ENCODE measurements at places on chromosomes 2 and 18.

DNA sequence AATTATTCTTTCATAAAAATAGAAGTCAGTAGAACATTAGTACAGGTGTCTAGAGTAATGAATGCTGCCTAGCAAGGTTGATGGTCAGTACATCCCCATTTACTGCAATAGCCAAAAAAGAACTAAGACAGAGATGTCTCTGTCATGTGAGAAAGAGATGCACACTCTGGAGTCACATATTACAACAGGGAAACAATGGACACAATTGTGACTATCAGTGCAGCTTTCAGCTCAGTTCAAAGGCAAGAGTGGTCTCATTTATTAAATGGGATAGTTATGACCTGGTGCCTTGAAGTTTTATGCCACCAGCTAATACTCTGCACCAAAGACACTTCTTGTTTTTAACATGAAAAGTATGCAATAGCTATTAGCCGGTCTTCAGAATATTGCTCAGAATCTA is 194.9 kb upstream of the CHAC2 start:
- no peak for DNase-seq

GRCh38 chr2:238240757-238241711 is 1.2 kb upstream of the HES6 start:
- DNase-seq, result peak; percentile 97

DNA sequence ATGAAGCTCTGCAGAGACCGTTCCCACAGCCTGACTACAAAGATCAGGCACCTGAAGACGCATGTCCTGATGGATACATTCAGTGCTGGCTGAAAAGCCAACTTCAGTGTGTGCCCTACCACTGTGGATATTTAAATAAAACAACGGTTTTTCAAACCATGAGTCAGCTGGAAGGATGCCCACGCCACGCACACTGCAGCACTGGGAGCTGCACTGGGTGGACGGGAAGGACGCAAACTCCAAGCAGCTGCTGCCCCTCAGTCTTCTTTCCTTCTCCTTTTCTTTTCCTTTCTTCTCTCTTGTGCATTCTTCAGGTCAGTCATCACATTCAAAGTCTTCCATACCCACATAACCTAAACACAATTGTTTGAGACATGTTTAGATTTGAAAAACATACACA is 7.9 kb downstream of the TMEM18 start:
- no peak for DNase-seq

DNA sequence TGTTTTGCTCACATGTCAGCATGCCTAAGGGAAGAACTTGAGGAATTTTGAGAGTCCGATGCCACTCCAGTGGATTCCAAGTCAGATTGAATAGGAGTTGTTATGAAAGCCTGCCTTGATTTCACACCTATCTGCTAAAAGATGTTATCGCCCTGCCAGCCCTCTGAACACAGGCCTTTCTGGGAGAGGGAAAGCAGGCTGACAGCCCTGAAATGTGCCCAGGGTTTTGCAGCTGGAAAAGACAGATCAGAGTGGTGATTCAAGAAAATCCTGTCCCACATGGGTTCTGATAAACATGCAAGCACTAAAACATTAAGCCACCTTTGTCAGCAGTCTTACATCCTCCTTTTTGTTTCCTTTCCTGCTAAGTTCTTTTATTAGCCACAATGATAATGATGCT is 1752.9 kb upstream of the CELF4 start:
- DNase-seq, result no peak

- no peak for DNase-seq
These were observed 278.7 kb downstream of the FSIP2 start for GRCh38 chr2:186017278-186017677.

GRCh38 chr18:61553045-61553659 is 219.9 kb downstream of the CDH20 start:
- no peak for DNase-seq

- no peak for DNase-seq
These were observed 575 bp downstream of the TMEM150A start for GRCh38 chr2:85601771-85602475.

DNA sequence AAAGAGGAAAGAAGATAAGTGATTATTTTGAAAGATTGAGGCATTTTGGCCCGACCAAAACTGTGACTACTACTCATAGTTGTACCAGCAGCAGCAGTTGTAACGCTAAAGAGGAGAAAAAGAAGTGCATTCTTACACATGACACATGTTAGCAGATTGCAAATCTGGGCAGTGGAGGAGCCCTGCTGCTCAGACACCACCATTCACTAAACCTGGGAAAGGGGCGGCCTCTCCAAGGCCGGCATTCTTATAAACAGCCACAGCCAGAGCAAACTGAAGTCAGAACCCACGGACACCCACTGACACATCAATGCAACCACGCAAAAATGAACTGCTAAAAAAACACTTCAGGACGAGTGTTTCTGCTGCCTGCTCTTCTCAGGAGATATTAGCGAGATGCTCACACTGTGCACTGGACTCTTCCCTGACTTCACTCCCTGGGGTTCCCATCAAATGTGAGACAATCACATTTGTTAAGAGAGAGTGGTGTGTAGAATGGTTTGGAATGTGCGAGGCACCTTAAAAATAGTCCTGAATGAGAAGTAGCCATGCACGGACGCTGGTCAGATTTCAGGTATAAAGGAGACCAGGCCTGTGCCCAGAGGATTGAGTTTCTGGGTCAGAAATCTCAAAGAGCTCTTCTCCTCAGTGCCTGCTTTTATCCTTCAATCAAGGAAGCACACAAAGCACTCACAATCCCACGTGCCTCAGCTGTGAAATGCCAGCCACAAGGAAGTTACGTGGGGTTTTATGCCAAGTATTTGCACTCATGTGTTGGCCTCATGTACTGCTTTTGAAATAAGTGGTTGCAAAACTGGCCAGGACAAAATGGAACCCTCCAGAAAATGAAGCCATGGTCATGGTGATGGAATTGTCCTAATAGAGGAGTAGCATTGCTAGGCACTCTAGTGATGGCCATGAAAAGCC is 83.4 kb downstream of the MTCL1 start:
- no peak for DNase-seq

- no peak for DNase-seq
These were observed 248.3 kb upstream of the KYNU start for GRCh38 chr2:142629193-142629592.

- peak; percentile 70 for DNase-seq
These were observed 734 bp downstream of the SLC25A12 start for GRCh38 chr2:171893196-171893823.

DNA sequence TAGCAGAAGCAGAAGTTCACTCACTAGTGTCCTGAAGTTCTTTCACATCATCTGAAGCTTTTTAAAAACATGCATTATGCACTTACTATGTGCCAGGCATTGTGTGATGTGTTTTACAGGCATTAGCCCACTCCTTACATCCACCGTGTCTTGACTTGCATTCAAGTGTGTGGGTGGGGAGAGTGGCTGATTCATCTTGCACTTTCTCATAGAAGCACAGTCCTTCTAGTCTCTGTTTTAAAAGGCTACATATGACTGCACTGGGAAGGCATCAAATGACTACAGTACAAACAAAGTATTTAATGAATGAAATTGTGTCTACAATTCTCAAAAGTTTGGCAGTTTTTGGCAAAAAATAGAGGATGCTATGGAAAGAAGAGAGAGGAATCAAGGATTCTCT is 21.6 kb upstream of the DSC3 start:
- no peak for DNase-seq

GRCh38 chr2:163834221-163834620 is 98.4 kb upstream of the FIGN start:
- DNase-seq, result no peak

GRCh38 chr2:25293958-25294562 is 47.7 kb downstream of the DNMT3A start:
- no peak for DNase-seq

DNA sequence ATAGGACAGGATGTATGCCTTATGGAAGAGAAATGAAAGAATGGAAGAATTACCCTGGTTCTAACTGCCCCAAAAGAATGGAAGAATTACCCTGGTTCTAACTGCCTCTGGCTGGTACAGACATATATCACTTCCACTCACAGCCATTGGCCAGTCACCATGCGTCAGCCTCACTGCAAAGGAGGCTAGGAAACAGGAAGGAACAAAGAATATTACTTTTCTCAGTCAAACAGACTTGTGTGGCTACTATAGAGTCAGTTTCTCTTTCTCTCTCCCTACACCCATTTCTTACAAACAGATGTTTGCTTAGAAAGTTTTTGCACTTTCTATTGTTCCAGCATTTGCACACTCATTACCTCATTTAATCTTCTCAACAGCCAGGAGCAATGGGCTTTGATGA is 1111.1 kb upstream of the KLHL29 start:
- DNase-seq, result no peak

GRCh38 chr18:46343931-46344372 is 239.8 kb downstream of the HAUS1 start:
- DNase-seq, result peak; percentile 43

GRCh38 chr2:26946841-26947784 is 23.3 kb upstream of the MAPRE3 start:
- peak; percentile 37 for DNase-seq

DNA sequence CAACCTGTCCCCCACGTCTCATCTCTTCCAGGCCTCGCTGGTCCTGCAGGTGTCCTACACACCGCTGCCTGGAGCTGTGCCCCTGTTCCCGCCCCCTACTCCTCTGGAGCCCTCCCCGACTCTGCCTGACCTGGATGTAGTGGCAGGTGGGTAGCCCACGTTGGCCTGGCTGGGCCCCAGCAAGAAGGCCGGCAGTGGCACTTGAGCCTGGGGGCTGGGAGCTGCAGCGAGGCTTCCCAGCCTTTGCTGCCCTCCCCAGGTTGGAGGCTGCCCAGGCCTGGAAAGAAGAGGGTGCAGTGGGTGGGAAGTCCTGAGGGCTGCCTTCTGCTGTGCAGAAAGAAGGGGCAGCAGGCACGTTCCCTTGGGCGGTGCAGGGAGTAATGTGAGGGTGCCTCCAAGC is 58.4 kb downstream of the DYSF start:
- no peak for DNase-seq
